Spleen (tissue), 13 donors: ENCODE measurements at places on chromosomes 7 and 10. TPM values are rescaled to one million over a fixed set of nuclear protein-coding genes. Genes with fewer than 3 reads are reported as not detected.

GRCh38 chr10:100917071-100917470, 4.3 kb downstream of the SLF2 start:
- peaks cover 29% of the 10 kb centered on the region for H3K36me3 ChIP-seq
- no peak for DNase-seq
- H3K4me1 ChIP-seq: peaks cover 19% of the 10 kb centered on the region

DNA sequence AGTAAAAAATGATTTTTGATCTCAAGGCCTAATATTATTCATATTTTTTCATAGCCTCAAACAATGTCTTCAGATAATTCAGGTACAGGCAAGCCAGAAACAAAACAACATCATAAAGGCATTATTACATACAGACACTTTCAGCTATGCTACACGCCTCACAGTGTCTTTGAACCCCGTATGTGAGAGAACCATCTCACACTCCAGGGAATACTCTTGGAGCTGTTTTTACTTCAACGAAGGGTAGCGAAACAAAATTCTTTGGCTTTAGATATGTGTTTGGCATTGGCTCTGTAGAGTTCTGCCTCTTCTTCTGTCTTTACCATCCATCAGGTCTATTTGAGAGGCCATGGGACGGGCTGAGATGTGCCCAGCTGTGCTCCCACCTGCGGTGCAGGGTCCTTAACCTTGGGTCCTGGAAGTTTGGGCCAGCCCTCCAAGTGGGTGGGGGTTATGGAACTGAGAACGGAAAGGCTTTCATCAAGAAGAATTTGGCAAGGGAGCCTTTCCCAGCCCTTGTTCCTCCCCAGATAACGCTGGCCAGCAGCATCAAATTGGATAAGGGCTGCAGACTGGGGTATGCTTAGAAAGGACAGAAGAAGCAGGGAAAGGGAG, 276.9 kb downstream of the TCF7L2 start:
- H3K4me3 ChIP-seq: no peak overlapping the region
- H3K4me1 ChIP-seq: no peaks in the 10 kb centered on the region
- H3K27me3 ChIP-seq: no peaks in the 10 kb centered on the region
- H3K36me3 ChIP-seq: no peaks in the 10 kb centered on the region
- no peak overlapping the region for H3K27ac ChIP-seq

Gene SUGCT
- 13.6 TPM for polyA plus RNA-seq

- H3K27ac ChIP-seq: no peak overlapping the region
- H3K27me3 ChIP-seq: no peaks in the 10 kb centered on the region
- peaks cover 17% of the 10 kb centered on the region for H3K4me1 ChIP-seq
- H3K36me3 ChIP-seq: no peaks in the 10 kb centered on the region
Observed at GRCh38 chr10:17179002-17179401, 22.5 kb downstream of the TRDMT1 start.

Gene XRCC2
- 0.64 TPM for polyA plus RNA-seq

DNA sequence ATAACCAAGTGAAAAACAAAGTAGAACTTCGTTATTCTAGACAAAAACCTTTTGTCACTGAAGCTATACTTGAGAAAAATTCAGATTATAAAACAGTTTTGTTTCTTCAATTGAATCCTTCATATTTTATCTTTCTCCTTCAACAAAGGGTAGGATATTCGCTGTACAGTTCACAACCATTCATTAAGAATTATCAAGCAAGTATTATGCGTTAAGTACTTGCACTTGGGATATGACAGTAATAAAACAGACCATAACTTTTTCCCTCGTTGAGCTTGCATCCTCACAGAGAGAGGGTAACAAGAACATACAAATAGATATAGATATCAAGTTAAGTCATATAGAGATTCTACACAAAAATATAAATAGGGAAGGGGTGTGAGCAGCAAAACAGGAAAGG, 61.2 kb upstream of the MEOX2 start:
- no peaks in the 10 kb centered on the region for H3K36me3 ChIP-seq
- no peaks in the 10 kb centered on the region for H3K27me3 ChIP-seq
- no peak overlapping the region for H3K4me3 ChIP-seq
- H3K4me1 ChIP-seq: no peaks in the 10 kb centered on the region
- no peak for DNase-seq

GRCh38 chr7:9231630-9232121, 798.3 kb downstream of the NXPH1 start:
- no peaks in the 10 kb centered on the region for H3K27me3 ChIP-seq
- no peaks in the 10 kb centered on the region for H3K4me1 ChIP-seq
- no peak overlapping the region for H3K27ac ChIP-seq
- no peaks in the 10 kb centered on the region for H3K36me3 ChIP-seq
- no peak overlapping the region for H3K4me3 ChIP-seq
- DNase-seq: peak; percentile 17

Gene C10orf90
- polyA plus RNA-seq: 0.05 TPM

DNA sequence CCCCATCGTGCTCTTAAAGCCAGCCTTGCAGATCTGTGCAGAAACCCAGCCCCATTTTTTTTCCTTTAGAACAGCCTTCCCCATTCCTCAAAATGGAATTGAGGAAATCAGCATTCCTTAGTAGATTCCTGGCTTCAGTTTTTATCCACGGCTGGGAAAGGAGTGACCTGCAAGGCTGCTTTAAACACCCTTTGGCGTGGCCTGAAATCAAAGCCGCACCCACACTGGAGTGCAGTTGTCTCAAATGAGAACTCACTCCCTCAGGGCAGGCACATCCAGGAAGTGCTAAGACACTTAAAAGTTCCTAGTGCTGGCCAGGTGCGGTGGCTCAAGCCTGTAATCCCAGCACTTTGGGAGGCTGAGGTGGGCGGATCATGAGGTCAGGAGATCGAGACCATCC, 34.8 kb downstream of the HTR5A start:
- no peak overlapping the region for H3K4me3 ChIP-seq
- H3K4me1 ChIP-seq: no peaks in the 10 kb centered on the region
- no peaks in the 10 kb centered on the region for H3K27me3 ChIP-seq
- H3K36me3 ChIP-seq: no peaks in the 10 kb centered on the region
- H3K27ac ChIP-seq: no peak overlapping the region

Gene TMEM168
- 6.1 TPM for polyA plus RNA-seq

GRCh38 chr10:132548106-132548823, 10.7 kb downstream of the INPP5A start:
- no peaks in the 10 kb centered on the region for H3K27me3 ChIP-seq
- peaks cover 50% of the 10 kb centered on the region for H3K4me1 ChIP-seq
- peak; percentile 78 for DNase-seq

DNA sequence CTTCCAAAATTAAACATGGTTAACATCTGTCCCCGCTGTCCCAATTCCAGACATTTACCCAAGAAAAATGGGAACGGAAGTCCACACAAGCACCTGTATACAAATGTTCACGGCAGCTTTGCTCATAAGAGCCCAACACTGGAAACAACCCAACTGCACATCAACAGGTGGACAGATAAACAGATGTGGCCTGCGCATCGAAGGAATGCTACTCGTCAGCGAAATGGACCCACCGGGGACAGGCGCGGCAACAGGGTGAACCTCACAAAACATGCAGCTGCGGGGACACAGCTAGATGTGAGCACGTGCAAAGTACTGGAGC, 20.9 kb downstream of the GPR146 start:
- no peak overlapping the region for H3K27ac ChIP-seq
- H3K27me3 ChIP-seq: no peaks in the 10 kb centered on the region
- DNase-seq: no peak
- H3K4me1 ChIP-seq: peaks cover 51% of the 10 kb centered on the region

DNA sequence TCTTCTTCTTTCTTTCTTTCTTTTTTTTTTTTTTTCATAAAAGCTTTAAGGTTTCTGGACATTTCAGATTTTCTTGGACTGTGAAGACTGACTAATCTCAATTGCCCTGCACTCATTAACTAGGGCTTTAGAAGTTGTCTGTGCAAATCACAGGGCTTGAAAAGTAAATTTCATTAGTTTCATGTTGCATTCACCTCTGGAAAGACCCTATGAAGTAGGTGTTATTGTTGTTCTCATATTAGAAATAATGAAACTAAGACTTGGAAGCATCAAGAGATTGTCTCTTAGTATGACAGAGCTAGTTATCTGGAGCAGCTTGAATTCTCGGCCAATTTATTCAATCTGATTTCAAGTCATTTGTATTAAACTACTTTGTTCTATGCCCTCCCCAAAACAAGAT, 28.2 kb upstream of the SEMA3D start:
- H3K4me1 ChIP-seq: no peaks in the 10 kb centered on the region
- DNase-seq: no peak
- H3K27me3 ChIP-seq: no peaks in the 10 kb centered on the region
- no peaks in the 10 kb centered on the region for H3K36me3 ChIP-seq

DNA sequence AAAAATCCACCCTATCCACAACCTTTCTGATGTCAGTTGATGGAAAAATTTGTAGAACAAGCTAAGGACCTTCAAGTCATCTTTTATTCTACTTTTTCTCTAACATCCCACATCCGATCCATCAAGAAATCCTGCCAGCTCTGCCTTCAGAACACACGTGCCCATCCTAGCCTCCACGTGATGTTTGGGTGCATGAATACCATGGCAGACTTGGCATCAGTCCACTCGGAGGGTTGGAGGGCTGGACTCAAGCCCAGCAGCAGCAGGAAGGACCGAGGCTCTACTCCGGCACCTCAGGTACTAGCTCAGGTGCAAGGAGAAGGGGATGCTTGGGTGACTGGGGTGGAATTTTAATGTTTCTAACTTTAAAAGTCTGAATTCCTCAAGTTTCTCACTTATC, 428.6 kb downstream of the DPP6 start:
- H3K27me3 ChIP-seq: no peaks in the 10 kb centered on the region
- H3K27ac ChIP-seq: no peak overlapping the region
- H3K4me1 ChIP-seq: no peaks in the 10 kb centered on the region
- H3K36me3 ChIP-seq: no peaks in the 10 kb centered on the region
- DNase-seq: no peak

Gene DENND2A
- 7.7 TPM for polyA plus RNA-seq

DNA sequence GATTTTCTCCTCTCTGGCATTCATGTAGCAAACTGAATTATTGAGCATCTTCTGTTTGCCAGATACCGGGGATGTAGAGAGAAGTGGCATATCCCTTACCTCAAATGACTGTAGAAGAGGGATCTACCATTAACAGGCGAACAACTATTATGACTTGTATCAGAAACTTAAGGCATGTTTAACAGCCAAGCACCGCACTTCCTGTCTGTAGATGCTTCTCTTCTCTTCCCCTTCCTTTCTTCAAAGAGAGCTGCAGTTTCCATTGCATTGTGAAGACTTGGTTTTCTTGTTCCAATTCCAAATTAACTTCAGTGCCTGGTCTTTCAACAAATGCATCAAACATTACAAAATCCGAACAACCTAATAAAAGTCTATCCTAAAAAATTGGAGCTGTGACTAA, 49.3 kb downstream of the LRRC4 start:
- no peak for DNase-seq
- no peaks in the 10 kb centered on the region for H3K4me1 ChIP-seq
- H3K36me3 ChIP-seq: peaks cover under 1% of the 10 kb centered on the region
- H3K27ac ChIP-seq: no peak overlapping the region
- H3K27me3 ChIP-seq: no peaks in the 10 kb centered on the region

DNA sequence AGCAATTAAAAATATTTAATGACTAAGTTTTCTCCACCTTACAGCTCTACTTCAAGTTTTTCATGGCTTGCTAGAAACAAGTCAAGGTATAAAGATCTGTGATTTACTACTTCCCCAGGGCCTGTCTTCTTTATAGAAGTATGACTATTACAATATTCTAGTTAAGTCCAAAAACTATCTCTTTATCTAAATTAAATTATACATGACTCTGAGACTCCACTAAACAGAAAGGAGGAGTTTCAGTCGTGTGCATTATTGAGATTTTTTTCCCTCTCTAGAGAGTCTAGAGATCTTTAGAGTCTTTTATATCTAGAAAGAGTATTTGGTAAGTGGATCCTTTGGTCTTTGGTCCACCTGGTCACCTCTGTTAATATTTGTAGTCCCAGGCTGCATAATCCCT, 100.7 kb downstream of the SEMA3E start:
- no peaks in the 10 kb centered on the region for H3K36me3 ChIP-seq
- H3K27me3 ChIP-seq: no peaks in the 10 kb centered on the region
- DNase-seq: no peak
- H3K4me1 ChIP-seq: no peaks in the 10 kb centered on the region

- H3K4me3 ChIP-seq: no peak overlapping the region
- no peak overlapping the region for H3K27ac ChIP-seq
- H3K36me3 ChIP-seq: peaks cover 10% of the 10 kb centered on the region
- H3K27me3 ChIP-seq: no peaks in the 10 kb centered on the region
- DNase-seq: no peak
- H3K4me1 ChIP-seq: no peaks in the 10 kb centered on the region
Observed at GRCh38 chr10:74344306-74344705, 193.3 kb downstream of the ADK start.

DNA sequence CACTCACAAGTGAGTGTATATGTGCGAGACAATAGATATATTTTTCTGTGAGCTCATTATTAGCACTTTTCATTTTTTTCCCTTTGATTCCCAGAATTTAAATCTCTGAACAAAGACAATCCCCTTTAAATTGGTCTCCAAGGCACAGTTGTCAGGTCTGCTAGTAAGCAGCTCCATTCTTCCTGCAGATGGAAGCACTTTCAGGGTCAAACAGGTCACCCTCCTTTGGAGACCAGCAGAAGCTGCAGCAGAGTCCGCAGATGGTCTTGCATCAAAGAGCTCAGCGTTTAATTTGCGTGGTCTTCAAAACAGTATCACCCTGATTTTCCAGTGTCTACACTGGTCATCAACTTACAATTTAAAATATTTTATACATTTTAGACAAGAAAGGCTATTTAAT, 543.8 kb downstream of the ARL4A start:
- H3K4me3 ChIP-seq: no peak overlapping the region
- H3K27ac ChIP-seq: no peak overlapping the region
- no peaks in the 10 kb centered on the region for H3K36me3 ChIP-seq
- no peaks in the 10 kb centered on the region for H3K4me1 ChIP-seq

DNA sequence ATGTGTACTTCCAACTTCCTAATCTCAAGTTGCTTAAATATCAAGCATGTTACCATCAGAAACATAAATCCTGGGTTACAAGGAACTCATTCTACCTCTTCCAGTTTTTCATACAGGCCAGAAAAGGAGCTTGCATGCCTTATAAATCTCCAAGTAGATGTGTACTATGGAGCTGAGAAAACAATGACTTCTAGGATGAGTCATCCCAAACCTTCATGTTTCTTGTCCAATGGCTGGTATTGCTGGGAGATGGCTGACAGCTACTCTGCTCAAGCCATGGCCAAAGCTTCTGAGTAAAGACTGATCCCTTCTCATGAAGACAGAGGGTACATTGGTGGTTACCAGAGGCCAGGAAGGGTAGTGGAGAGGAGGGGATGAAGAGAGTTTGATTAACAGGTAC, 8.6 kb downstream of the RAPGEF5 start:
- no peak overlapping the region for H3K4me3 ChIP-seq
- no peak for DNase-seq

Gene SFTPD
- polyA plus RNA-seq: 0.15 TPM

Gene FAM237B
- not detected for polyA plus RNA-seq

DNA sequence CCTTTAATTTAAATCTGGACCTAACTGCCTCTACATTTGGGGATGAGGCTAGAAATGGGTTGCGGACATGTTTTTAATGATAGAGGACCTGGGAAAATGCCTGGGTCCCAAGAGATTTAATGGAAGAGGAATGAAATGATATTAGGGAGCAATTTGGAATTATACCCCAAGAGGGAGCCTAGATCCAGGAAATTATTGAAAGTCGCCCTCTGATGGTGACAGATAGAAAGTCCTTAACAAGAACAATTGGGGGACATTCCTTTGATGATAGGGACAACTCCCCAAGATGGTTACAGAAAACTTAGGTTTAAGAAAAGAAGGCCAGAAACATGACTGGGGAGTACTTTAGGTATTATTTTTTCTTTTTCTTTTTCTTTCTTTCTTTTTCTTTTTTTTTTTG, 9.5 kb upstream of the TSGA13 start:
- DNase-seq: no peak
- no peaks in the 10 kb centered on the region for H3K4me1 ChIP-seq
- H3K36me3 ChIP-seq: no peaks in the 10 kb centered on the region
- H3K4me3 ChIP-seq: no peak overlapping the region
- H3K27me3 ChIP-seq: no peaks in the 10 kb centered on the region

GRCh38 chr10:129530581-129530980, 63.5 kb downstream of the MGMT start:
- no peaks in the 10 kb centered on the region for H3K27me3 ChIP-seq
- H3K4me3 ChIP-seq: no peak overlapping the region
- no peak overlapping the region for H3K27ac ChIP-seq
- H3K4me1 ChIP-seq: peaks cover 26% of the 10 kb centered on the region
- no peaks in the 10 kb centered on the region for H3K36me3 ChIP-seq
